Activated T-helper 1 cell treated with anti-CD3 and anti-CD28 coated beads, Interleukin-2, amount 50 U/mL, for 16 hours (primary cell): ENCODE measurements at places on chromosomes 11 and 22.

GRCh38 chr11:131908316-131908715 lies 537.9 kb downstream of the NTM start:
- no peak for DNase-seq

DNA sequence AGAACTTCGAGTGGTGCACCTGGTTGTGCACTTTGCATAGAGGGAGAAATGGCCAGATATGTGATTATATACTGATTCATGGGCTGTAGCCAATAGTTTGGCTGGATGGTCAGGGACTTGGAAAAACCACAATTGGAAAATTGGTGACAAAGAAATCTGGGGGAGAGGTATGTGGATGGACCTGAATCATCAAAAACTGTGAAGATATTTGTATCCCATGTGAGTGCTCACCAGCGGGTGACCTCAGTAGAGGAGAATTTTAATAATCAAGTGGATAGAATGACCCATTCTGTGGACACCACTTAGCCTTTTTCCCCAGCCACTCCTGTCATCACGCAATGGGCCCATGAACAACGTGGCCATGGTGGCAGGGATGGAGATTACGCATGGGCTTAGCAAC lies 48.0 kb upstream of the NARS2 start:
- DNase-seq, result no peak

DNA sequence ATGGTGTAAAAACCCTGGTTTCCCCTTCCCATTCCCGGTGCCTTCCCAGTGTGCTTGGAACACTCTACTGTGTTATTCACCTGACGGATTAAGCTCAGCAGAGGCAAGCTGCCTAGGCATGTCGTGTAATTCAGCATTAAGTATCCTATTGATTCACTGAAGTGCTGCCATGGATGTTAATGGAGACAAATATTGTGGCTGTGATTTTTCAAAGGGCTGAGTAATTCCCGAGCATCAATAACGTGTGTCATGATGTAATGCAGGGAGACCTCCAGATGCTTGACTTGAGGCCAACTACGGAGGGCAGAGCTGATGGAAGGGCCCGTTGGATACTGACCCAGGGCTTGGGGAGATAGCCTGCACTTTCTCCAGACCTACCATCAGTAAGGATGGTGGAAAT lies 269.0 kb downstream of the ST3GAL4 start:
- DNase-seq, result no peak

DNA sequence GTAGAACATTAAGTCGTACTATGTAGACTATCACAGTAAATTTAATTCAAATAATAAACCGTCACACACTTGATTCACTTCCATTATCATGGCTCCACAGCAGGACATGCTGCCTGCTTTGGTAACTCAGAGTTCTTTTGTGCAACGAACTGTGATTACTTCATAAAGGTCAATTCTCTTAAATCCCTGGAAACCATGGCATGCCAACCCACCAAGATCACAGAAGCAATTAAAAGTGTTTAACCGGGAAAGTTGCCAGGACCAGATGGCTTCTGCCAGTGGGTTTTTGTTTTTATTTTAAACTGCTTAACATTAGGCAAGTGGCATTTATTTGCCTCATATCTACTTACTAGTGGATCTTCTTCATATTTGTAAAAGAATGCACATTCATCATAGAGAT lies 1162.1 kb downstream of the DLG2 start:
- DNase-seq, result no peak

- DNase-seq, result no peak
Observed at GRCh38 chr11:2717561-2718325, 17.9 kb upstream of the KCNQ1OT1 start.

GRCh38 chr11:23959462-23959861 lies 537.4 kb upstream of the LUZP2 start:
- DNase-seq, result no peak

DNA sequence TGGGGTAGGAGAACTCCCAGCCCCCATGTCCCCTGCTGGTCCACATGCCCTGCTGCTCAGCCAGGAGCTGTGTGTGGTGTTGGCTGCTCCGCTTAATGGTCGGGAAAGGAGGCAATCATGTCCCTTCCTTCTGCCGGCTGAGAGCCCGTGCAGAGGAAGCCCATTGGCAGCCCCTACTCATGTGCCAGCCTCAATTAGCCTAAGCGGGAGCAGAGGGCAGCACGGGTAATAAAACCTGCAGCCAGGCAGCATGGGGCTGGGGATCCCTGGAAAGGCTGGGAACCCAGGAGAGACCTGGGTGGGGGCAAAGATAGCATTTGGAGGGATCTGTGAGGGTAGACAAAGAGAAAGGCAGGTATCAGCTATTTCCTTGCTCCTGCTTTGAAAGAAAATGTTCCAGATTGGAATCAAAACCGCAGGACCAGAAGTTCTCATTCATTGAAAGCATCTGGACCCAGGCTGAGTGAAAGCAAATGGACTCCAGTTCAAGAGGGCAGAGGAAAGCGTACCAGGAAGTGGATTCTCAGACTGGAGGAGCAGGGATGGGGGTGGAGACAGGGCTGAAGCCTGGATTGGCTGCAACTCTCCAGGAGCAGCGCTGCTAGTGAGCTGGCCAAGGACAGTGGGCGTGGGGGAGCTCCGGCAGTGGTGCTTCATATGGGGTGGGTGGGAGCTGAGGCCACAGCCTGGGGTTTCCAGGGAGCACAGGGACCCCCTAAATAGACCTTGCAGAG lies 103.4 kb upstream of the NECTIN1 start:
- no peak for DNase-seq

- no peak for DNase-seq
Observed at GRCh38 chr11:113419454-113420003, 31.9 kb downstream of the ANKK1 start.

- no peak for DNase-seq
Observed at GRCh38 chr11:15624701-15625100, 510.0 kb downstream of the INSC start.

DNA sequence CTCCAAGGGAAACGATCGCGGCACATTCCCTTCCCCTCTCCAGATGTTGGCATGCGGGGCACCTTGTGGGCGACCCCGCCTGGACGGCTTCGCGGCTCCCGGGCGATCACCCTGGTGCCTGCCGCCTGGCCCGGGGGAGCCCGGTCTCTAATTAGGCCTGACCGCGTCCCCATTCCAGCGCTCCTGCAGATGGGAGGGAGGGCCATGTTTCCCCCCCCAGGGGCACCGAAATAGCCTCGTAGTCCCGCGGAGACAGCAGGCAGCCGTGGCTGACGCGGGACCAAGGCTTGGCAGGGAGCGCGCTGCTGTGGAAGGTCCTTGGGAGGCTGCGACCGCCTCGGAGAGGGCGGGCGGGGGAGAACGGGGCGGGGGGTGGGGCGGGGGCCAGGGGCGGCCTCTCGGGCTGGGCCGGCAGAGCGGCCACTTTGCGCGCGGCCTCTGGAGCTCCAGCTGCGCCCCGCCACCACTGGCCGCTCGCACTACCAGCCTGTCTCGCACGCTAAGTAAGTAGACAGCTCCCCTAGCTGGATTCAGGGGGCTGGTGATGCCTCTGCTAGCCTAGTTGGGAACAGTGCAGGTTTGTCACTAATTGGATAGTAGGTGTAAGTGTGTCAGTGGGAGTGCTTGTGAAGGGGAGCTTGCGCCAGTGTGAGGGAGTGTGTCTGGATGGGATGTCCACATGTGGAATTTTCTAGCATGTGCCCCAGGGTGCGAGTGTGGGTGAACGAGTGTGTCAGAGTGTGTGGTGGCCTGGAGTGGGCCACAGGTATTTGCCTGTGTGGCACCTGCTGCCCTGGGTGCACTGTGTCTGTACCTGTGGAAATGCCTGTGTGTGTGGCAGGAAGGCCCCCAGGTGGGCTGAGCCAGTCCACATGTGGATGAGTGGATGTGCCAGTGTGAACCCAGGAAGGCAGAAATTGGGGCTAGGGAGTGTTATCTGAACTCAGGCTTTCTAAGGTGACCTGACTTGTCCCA lies at the start of gene INSC:
Gene INSC, plus strand, starts transcription at position 423 of the 975 bp plus-strand sequence. CDS start 34,252 bp downstream, outside the sequence.
- no peak for DNase-seq

DNA sequence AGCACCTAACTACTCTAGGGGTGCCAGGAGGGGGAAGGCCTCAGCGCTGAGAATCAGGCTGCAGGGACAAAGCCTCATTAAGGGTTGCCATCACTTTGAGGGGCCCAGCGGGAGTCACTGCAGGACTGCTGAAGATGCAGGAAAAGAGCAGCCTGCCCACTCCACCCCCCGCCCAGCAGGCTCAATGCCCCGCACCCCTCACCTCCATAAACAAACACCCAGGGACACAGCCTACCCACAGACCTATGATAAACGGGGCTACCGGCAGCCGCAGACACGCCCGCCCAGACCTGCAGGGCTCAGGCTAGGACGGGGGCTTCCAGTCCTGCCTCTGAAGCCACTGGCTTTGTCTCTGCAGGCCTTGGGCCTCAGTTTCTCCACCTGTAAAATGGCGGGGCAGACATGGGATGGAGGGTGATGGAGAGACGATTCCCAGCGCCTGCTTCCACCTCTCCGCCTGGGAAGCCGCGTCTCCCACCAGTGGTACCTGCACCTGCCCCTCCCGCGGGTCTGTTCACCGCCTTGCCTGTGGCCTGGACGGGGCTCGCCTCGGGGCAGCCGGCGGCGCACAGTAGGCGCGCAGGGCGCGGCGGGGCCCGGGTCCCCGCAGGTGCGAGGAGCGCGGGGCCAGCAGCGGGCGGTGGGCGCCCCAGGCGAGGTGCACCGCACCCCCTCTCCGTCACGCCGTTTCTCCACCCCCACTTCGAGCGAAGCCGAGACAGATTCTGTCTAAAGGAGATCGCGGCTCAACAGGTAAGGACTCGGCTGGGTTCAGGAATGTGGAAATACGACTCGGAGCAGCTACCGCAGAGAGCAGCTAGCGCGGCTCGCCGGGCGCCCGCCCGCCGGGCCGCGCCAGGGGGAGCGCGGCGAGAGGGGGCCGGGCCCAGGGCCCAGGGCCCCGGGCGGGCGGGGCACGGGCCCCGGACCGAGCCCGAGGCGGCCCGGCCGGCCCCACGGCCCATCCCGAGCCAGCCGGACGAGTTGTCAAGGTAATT lies 1.5 kb downstream of the WNT7B start:
- DNase-seq, result no peak

DNA sequence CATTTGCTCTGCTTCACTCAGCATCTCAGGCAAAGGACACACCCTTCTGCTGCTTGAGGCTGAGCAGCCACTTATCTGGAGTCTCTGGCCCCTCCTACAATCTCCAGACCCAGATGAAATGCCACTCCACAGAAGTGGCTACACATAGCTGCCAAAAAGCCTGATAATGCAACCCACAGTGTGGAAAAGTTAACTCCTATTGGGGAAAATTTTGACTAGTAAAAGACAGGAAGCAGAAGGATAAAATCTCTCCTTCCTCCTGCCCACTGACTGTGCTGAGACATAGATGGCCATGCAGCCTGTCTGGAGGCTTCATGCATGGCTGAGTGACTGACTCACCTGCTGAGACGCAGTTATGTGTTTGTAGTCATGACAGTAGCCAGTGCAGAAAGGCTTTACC lies 92.3 kb upstream of the TEAD1 start:
- no peak for DNase-seq

DNA sequence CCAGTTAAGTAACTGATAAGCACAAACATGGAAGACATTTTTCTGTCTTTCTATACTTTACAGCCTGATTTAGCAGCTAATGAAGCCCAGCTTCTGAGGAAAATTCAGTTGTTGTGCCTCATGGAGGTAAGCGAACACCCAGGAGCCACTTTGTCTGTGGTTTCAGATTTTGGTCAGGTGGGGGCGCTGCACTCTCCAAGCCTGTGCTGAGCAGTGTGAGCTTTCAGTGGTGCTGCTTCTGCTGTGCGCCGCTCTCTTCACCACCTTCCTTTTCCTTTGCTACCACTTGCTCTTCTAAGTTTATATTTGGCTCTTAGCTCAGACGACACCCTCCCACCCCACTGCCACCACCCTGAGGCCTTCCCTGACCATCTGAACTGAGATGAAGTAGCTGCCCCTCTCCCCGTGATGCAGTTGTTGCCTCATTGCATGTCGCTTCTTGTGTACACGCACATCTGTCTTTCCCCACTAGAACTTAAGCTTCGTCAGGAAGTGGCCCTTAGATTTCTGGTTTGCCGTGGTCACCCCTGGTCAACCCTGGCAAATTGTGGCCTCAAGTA lies 14.0 kb downstream of the PSMD13 start:
- DNase-seq, result peak; percentile 73

DNA sequence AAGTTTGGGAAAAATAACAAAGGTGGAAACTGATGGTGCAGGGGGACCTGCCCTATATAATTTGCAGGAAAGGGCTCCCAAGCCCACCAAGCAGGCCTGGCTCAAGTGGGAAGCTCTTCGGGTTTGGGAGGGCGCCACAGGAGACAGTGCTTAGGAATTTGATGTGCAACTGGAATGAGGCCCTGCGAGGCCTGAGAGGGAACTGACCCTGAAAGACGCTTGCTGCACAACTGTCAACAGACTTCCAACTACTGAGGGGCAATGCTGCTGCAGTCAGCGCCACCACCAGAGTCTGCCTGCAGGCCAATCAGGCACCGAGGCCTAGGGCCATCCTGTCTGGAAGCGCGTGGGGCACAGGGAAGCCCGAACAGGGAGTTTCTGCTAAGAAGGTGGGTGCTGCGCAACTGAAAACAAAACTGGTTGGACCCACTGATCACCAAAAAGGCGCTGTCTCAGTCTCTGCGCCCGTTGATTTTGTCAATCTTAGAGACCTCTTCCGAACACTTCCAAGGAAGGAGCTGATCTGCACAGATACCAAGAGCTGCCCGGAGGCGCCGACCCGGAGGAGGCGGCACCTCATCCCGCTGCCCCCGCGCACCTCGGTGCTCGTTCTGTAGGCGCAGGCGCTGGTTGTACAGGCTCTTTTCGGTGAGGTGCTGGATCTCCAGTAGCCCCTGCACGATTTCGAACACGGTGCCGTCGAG lies 667 bp downstream of the DGCR6L start:
- no peak for DNase-seq
